Progenitor cell of endocrine pancreas (in vitro differentiated cells): ENCODE measurements at places on chromosomes 4 and X. TPM values are rescaled to one million over a fixed set of nuclear protein-coding genes. Genes with fewer than 3 reads are reported as not detected.

GRCh38 chrX:12580548-12580947 lies 210.7 kb upstream of the PRPS2 start:
- no peak overlapping the region for H3K27ac ChIP-seq
- DNase-seq = no peak
- no peaks in the 10 kb centered on the region for H3K36me3 ChIP-seq
- no peaks in the 10 kb centered on the region for H3K27me3 ChIP-seq
- H3K4me3 ChIP-seq = no peak overlapping the region

The AREG gene
- total RNA-seq = 2.2 and 3.6 TPM in 2 replicates

The HSFX2 gene
- 0.36 TPM in 1 of 2 replicates, not detected in the other for total RNA-seq

DNA sequence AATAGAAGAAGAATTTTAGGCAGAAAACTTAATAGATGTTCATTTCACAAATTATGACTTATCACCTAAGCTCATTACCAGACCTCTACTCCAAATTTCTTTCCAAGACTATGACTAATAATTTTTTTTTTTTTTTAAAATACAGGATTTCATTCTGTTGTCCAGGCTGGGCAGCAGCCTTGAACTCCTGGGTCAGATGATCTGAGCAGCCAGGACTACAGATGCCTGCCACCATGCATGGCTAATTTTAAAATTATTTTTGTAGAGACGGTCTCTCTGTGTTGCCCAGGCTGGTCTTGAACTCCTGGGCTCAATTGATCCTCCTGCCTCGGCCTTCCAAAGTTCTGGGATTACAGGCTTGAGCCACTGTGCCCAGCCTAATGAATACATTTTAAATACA lies 119.2 kb downstream of the ARHGAP10 start:
- H3K4me3 ChIP-seq = no peak overlapping the region
- no peaks in the 10 kb centered on the region for H3K27me3 ChIP-seq
- peaks cover 1% of the 10 kb centered on the region for H3K4me1 ChIP-seq
- no peak overlapping the region for H3K27ac ChIP-seq
- DNase-seq = no peak

- H3K4me1 ChIP-seq = peaks cover 17% of the 10 kb centered on the region
- no peaks in the 10 kb centered on the region for H3K27me3 ChIP-seq
- H3K27ac ChIP-seq = peak overlapping the region; percentile 99
- peak; percentile 20 for DNase-seq
- H3K4me3 ChIP-seq = peak overlapping the region; percentile 98
Measured at GRCh38 chr4:158670975-158671664, 567 bp downstream of the C4orf46 start.

The POU3F4 gene
- 0.53 and 0.67 TPM in 2 replicates for total RNA-seq

The SPIN4 gene
- total RNA-seq = 7.5 and 8.0 TPM in 2 replicates

DNA sequence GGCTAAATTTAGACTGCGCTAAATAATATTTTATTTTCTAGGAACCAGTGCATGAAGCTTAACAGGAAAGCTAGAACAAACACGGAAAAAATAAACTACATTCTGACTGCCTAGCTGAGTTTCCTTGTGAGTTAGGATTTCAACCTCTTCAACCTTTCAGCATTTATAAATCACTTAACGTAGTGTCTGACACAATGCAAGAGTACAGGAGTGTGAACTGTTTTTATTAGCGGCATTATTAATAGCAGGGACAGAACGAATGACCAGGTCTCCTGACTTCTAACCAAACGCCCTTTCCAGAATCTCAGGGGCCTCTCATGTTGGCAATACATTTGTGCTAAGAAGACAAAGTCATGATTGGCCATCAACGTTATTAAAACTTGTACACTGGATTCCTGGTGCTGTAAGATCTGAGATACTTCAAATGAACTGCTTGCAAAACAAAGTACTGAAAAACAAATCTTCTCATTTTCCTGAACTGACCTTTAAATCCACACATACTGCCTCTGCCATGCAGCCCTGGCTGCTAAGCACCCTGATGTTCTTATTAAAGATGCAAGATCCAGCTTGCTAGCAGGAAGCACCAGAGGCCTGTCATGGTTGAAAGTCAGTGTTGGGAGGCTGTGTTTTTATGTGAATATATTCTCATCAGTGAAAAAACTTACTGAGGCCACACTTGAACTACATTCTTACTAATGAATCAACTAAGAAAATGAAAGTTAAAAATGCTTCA lies 380.4 kb upstream of the CPEB2 start:
- H3K4me1 ChIP-seq = peaks cover 2% of the 10 kb centered on the region
- no peak overlapping the region for H3K27ac ChIP-seq
- H3K27me3 ChIP-seq = no peaks in the 10 kb centered on the region
- H3K36me3 ChIP-seq = no peaks in the 10 kb centered on the region

- no peaks in the 10 kb centered on the region for H3K36me3 ChIP-seq
- no peak overlapping the region for H3K27ac ChIP-seq
- H3K4me1 ChIP-seq = peaks cover 3% of the 10 kb centered on the region
Measured at GRCh38 chr4:122668241-122668640, 47.4 kb upstream of the IL21 start.

DNA sequence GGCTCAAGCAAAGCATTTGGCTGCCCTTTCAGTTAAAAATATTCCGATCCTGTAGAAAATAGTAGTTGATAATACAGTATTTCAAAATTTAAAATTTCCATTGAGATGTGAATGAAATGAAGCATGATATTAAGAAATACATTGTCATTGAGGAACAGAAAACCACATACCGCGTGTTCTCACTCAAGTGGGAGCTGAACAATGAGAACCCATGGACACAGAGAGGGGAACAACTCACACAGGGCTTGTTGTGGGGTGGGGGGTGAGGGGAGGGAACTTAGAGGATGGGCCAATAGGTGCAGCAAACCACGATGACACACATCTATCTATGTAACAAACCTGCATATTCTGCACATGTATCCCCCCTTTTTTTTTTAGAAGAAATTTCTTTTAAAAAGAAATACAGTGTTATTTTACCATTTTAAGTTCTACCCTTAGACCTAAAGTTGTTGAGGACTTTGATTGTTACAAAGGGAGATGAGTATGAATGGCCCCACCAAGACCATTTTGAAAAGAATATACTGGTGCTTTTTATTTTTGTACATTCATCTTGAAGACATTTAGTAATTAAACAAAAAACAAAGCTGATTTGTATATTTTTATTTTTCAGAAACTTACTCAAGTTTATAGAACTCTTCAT lies 52.0 kb upstream of the IL13RA1 start:
- peaks cover 2% of the 10 kb centered on the region for H3K36me3 ChIP-seq
- no peaks in the 10 kb centered on the region for H3K27me3 ChIP-seq
- no peak overlapping the region for H3K27ac ChIP-seq
- no peak overlapping the region for H3K4me3 ChIP-seq
- H3K4me1 ChIP-seq = peaks cover 3% of the 10 kb centered on the region

DNA sequence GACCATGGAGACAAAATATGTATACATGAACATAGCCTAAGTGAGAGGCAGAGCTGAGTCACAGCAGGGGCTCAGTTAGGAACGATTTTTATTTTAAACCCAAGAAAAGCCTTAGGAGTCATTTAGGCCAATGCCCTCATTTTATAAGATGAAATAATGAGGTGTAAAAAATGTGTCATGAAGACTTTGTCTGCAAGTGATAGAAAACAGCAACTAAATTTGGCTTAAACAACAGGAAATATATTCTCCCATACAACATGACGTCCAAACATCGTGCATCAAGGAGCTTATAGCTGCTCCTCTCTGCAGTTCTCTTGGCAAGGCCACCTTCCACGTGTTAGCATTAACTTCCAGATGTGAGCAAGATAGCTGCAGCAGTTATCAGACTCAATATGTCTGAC lies 16.8 kb downstream of the SCFD2 start:
- peaks cover 8% of the 10 kb centered on the region for H3K36me3 ChIP-seq
- peaks cover 3% of the 10 kb centered on the region for H3K4me1 ChIP-seq
- no peaks in the 10 kb centered on the region for H3K27me3 ChIP-seq
- no peak overlapping the region for H3K27ac ChIP-seq
- DNase-seq = no peak

GRCh38 chrX:98398542-98398941 lies 1514.8 kb downstream of the RPA4 start:
- no peak overlapping the region for H3K4me3 ChIP-seq
- H3K27ac ChIP-seq = no peak overlapping the region
- no peak for DNase-seq
- H3K36me3 ChIP-seq = peaks cover 4% of the 10 kb centered on the region
- H3K27me3 ChIP-seq = no peaks in the 10 kb centered on the region

The CABS1 gene
- total RNA-seq = not detected in 2 replicates

GRCh38 chrX:23201706-23202105 lies 132.9 kb upstream of the PTCHD1 start:
- DNase-seq = no peak
- no peaks in the 10 kb centered on the region for H3K27me3 ChIP-seq
- no peaks in the 10 kb centered on the region for H3K4me1 ChIP-seq
- H3K4me3 ChIP-seq = no peak overlapping the region
- no peak overlapping the region for H3K27ac ChIP-seq

DNA sequence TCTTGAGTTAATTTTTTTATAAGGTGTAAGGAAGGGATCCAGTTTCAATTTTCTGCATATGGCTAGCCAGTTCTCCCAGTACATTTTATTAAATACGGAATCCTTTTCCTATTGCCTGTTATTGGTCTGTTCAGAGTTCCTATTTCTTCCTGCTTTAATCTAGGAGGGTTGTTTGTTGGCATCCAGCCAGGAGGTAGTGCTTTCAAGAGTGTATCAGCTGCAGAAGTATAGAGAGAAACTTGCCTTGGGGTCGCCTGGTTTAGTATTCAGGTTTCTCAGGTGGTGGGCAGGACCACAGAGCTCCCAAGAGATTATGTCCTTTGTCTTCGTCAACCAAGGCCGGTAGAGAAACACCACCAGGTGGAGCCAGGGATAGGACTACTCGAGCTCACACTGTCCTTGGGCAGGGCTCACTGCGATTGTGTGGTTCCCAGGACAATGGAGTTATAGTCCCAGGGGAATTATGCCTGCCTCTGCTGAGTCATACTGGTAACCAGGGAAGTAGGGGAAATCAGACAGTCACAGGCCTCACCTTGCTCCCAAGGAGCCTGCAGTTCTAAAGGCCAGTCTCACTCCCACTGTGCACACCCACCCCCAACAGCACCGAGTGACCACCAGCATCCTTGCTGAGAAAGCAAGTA lies 168.1 kb downstream of the VSIG4 start:
- no peaks in the 10 kb centered on the region for H3K36me3 ChIP-seq
- no peaks in the 10 kb centered on the region for H3K4me1 ChIP-seq
- H3K4me3 ChIP-seq = no peak overlapping the region
- no peak overlapping the region for H3K27ac ChIP-seq
- no peaks in the 10 kb centered on the region for H3K27me3 ChIP-seq
- DNase-seq = no peak

DNA sequence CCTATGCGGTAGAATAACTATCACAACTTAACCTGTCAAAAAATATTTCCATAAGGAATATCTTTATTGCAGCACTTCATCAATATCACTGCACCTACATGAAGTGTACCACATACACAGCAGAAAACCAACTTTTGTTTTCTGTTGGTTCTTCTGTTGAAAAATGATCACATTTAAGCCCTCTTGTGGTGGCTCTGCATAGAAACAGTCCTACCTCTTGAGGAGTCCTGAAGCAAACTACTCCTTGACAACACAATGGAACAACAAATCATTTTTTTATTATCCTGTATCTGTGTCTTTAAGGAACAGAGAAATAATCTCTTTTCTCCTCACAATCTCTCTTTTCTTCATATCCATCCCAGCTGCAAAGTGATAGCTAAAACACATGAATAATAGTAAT lies 39.8 kb upstream of the ATOH1 start:
- H3K27me3 ChIP-seq = no peaks in the 10 kb centered on the region
- H3K4me3 ChIP-seq = no peak overlapping the region
- H3K4me1 ChIP-seq = peaks cover 4% of the 10 kb centered on the region
- no peak for DNase-seq
- H3K27ac ChIP-seq = no peak overlapping the region

DNA sequence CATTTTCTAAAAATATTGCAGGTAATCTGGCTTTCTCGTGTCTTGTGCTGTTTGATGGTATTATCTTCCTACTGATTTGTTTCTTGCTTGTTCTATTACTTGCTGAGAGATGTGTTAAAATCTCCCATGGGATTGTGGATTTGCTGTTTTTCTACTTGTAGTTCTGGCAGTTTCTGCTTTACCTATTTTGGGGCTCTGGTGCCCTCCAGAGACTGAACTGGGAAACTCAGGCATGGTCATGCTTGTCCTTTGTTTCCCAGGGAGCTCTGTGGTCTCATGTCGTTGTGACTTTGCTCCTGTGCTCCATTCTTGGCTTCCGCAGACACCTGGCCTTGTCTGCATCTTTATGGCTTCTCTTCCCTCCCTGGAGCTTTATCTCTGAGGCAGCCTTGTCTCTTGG lies 39.5 kb downstream of the NSD2 start:
- no peak overlapping the region for H3K4me3 ChIP-seq
- peaks cover 4% of the 10 kb centered on the region for H3K4me1 ChIP-seq
- DNase-seq = peak; percentile 27
- peak overlapping the region; percentile 66 for H3K27ac ChIP-seq
- no peaks in the 10 kb centered on the region for H3K27me3 ChIP-seq
- peaks cover 24% of the 10 kb centered on the region for H3K36me3 ChIP-seq

The ATP8A1 gene
- total RNA-seq = 13.7 and 14.6 TPM in 2 replicates

- no peak overlapping the region for H3K4me3 ChIP-seq
- H3K27me3 ChIP-seq = peaks cover 3% of the 10 kb centered on the region
- peaks cover 11% of the 10 kb centered on the region for H3K4me1 ChIP-seq
- H3K27ac ChIP-seq = peak overlapping the region; percentile 0
Measured at GRCh38 chrX:109886122-109886761, 116.7 kb upstream of the TMEM164 start.

DNA sequence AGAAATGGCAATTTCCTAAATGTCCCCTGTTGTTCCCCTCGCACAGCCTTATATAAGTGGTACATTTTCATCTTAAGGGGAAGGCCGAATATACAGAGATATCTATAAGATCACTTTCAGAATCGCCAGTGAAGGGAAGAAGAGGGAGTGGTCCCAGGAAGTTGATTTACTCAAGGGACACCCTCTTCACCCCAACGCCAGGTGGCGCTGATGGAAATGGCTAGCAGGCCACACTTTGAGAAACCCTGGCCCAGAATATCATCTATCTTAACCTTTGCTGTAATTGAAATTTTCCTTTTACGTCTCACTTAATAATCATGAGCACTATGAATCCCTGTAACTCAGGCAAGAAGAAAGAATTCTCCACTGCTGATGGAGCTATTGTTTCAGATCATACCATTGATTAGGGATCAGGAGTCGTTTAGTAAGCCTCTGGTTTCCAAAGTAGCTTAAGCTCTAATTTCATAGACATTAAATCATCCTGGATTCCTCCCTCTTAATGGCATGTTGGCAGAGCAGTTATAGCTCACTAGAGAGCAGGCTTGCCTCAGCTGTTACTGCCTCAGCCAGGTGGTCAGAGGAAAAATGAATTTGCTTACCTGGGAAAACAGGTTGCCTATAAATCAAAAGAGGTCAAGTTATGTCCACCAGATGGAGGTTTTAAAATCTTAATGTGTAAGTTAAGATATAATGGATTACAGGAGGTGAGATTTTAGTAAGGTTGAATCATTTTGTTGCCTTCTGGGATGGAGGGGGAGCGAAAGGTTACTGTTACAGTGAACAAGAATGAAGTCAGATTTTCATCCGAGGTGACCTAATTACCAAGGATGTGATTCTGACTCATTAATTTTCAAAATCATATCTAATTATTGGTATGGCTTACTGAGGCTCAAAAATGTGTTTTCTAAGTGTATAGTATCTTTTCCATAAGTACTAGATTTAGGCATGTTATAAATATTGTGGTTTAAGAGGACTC lies 941.2 kb upstream of the TENM3 start:
- DNase-seq = no peak
- H3K27me3 ChIP-seq = no peaks in the 10 kb centered on the region
- H3K4me3 ChIP-seq = no peak overlapping the region

The METTL14 gene
- total RNA-seq = 56.7 and 56.8 TPM in 2 replicates

The CENPVL1 gene
- 1.4 TPM in 2 replicates for total RNA-seq

GRCh38 chrX:17788439-17788838 lies 51.1 kb downstream of the SCML1 start:
- peaks cover 4% of the 10 kb centered on the region for H3K27me3 ChIP-seq
- no peak overlapping the region for H3K4me3 ChIP-seq
- H3K27ac ChIP-seq = no peak overlapping the region
- peaks cover 2% of the 10 kb centered on the region for H3K36me3 ChIP-seq
- no peak for DNase-seq

The ADH7 gene
- not detected in 2 replicates for total RNA-seq

The GPR143 gene
- 6.3 and 7.1 TPM in 2 replicates for total RNA-seq
